ENCODE measurements at places on chromosomes 7 and 10.
A peak's percentile ranks its signal among the peaks of the same experiment; 100 is the strongest.

- DNase-seq, result no peak
Measured at GRCh38 chr7:72334698-72335097, 77.4 kb downstream of the CALN1 start.

- no peak for DNase-seq
Measured at GRCh38 chr10:77456414-77456813, 181.2 kb downstream of the KCNMA1 start.

DNA sequence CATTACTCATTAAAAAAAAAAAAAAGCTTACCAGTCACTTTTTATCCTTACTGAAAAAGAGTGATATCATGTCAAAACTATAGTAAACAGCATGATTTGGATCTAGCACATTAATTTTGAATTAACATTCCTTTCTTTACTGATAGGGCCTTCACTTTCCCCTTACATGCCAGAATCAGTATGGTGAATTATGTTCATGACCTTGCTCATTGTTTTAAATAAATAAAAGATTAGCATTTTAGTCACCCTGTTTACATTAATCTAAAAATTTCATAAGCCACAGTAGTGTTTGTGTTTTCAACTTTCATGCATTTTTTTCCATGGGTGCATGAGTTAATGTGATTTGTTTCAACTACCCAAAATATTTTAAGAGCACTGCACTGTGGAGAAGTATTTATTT lies 160.8 kb downstream of the TFEC start:
- no peak for DNase-seq

DNA sequence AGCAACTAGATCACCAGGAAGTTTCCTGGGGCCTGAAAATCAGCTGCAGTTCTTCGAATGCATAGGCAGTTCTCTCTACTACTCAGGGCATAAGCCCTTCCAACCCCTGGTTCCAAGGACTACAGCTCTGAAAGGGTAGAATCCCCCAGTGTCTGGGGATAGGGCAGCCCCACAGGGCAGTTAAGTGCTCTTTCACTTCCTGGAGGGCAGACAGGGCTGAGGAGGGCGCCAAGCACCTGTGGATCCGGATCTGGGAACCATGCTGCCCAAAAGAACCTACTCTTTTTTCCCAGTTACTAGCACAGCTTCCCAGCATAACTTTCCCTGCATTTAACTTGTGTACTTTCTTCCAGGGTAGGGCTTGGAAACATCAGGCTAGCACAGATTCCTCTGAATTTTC lies 41.1 kb downstream of the CXCL12 start:
- DNase-seq, result no peak

DNA sequence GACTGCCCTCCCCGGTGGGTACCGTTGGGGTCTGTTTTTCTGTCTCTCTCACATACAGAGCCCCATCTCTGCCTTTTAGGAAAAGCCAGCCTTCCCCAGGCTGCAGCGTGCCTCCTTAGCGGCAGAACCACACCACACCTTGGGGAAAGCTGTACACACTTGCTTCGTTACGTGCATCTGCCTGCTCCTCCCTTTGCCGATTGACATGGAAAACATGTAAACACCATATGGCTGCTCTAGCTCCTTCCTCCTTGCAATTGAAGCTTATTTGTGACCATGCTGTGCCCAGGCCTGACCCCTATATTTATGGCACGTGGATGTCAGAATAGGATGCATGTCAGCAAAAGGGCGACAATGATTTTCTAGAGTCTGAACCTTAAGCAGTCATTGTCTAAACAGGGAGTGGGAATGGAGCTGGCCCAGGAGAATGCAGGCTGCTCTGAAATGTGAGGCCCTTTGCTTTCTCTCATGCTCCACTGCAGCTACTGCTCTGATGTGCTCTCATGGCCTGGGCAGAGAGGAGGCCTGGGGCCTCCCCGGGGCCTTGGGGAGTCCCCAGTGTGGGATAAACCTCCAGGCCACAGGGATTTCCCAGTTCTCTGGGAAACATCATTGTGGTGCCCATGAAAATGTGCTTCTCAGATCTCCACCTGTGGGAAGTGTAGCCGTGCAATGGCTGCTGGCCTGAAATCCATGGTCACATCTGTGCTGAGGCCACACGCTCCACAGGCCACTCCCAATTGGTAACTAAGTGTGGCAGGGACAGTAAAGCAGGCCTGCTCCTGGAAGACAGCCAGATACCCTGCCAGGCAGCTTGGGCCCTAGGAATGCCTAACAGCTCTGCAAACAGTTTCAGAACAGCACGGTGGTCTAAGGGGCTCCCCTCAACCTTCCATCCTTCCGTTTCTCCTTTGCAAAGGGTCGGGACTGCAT lies 18.6 kb downstream of the PDE6C start:
- DNase-seq, result no peak

GRCh38 chr7:4951903-4952636 lies 6.9 kb downstream of the MMD2 start:
- peak; percentile 31 for DNase-seq

GRCh38 chr7:42064534-42064933 lies 172.5 kb downstream of the GLI3 start:
- no peak for DNase-seq

DNA sequence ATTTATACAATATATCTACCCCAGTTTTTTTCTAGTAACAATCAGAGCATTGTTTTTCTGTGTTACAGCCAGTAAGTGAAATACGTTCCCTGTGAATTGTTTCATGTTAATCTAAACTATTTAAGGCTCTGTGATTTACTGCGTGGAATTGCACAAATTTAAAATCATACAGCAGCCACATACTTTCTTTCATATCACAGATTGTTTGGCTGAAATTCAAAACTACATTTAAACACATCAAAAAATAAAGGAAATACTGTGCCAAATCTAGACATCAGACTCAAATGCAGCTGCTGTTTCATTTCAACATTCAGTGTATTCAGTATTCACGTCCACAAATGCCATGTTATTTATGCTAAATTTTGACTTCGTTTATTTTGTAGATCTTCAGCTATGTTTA lies 242.6 kb upstream of the HGF start:
- peak; percentile 67 for DNase-seq

- no peak for DNase-seq
Measured at GRCh38 chr7:48183370-48183743, 12.1 kb downstream of the ABCA13 start.

GRCh38 chr10:5944389-5945189 lies 32.8 kb downstream of the IL15RA start:
- peak; percentile 98 for DNase-seq

GRCh38 chr7:28815369-28815927 lies 142.7 kb downstream of the TRIL start:
- DNase-seq, result no peak

DNA sequence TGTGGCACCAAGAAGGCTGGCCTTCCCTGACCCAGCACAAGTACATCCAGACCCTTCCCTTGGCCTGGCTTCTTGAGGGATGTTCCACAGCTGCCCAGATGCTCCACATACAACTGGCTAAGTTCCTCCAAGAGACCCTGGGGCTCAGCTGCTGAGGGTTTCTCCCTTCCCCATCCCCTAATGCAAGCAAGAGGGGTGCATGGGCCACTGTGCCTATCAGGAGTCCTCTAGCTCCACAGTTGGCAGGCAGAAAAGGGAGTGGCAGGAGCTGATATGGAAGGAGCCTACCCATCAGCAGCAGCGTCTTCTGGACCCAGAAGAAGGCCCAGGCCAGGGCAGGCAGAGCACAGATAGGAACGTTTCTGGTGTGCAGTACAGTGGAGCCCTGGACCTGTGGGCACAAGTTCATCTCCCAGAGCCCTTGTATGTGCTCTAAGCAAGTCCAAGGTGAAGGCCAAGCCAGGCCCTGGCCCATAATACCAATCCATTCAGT lies 26.2 kb downstream of the VSIR start:
- DNase-seq, result no peak

GRCh38 chr10:131547129-131547799 lies 235.7 kb upstream of the TCERG1L start:
- no peak for DNase-seq

DNA sequence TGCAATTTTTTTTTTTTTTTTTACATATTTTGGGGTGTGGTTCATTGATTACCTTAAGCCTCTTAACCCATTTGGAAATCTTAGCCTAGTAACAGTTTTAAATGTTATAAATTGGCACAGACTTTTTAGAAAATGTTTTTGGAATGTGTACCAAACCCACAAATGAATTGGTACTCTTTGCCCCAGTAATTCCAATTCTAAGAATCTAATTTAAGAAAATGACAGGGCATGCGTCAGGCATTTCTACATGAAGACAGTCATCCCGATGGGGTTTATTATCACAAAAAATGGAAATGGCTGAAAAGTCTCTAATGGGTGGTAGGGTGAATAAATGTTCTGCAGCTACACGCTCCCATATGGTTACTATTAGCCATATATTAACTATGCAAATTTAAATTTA lies 54.9 kb downstream of the ITIH5 start:
- no peak for DNase-seq
